ENCODE measurements at places on chromosomes 16 and 17. TPM values are rescaled to one million over a fixed set of nuclear protein-coding genes. Genes with fewer than 3 reads are reported as not detected.

DNA sequence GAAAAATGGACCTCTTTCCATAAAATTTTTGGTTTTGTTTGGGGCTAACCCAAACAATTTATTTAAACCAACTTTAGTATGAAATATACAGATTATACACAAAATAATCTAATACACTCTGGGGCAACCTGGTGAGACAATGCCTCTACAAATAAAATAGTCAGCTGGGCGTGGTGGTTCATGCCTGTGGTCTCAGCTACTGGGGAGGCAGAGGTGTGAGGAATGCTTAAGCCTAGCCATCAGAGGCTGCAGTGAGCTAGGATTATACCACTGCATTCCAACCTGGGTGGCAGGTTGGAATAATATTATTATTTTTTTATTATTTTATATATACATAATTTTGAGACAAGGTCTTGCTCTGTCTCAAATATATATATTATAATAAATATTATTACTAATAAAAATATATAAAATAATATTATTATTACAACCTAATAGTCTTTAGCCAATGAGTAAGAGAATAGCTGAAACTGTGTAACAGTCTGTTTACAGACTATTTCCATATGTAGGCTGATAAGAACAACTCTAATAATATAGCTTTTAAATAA lies 50.5 kb downstream of the GLG1 start:
- DNase-seq: no peak

DNA sequence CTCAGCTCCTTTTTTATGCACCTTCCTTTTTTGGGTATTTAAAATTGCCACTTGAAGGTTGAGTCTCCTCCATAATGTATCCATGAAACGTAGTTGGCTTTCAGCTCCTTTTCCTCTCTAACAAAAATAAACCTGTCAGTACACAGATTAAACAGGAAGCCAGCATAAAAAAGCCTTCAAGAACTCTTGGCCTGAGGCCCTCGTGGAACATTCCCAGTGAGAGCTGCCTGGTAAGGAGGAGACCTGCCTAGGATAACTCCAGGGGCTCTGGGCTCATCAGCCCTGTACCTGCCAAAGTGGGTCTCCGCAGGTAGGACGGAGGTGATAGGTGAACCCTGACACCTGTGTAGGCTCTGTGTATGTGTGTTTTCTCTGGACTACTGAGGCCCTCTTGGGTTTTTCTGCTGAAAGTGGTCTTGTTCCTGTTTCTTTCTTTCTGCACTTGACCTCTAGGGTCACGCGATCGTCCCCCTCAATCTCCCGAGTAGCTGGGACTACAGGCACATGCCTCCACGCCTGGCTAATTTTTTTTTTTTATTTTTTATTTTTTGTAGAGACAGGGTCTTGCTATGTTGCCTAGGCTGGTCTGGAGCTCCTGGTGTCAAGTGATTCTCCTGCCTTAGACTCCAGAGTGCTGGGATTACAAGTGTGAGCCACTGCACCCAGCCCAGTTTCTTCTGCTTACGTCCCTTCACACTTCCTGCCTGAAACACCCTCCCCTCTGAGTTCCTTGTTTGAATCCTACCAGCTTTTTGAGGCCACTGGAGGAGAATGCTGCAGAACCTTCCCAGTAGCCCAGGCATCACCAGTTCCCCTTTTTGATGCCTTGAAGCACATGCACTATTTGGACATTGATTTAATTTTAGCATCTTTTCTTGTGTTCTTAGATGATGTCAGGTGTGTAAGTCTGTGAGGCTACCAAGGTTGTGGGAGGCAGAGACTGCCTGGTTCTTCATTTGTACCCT lies 9.8 kb downstream of the PGS1 start:
- no peak for DNase-seq

DNA sequence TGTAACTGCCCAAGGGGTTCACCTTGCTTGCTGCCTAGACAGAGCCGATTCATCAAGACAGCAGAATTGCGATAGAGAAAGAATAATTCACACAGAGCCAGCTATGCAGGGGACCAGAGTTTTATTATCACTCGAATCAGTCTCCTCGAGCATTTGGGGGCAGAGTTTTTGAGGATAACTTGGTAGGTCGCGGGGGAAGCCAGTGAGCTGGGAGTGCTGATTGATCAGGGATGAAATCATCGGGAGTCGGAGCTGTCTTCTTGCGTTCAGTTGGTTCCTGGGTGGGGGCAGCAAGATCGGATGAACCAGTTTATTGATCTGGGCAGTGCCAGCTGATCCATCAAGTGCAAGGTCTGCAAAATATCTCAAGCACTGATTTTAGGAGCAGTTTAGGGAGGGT lies 9.1 kb downstream of the ITGAM start:
- DNase-seq: no peak

DNA sequence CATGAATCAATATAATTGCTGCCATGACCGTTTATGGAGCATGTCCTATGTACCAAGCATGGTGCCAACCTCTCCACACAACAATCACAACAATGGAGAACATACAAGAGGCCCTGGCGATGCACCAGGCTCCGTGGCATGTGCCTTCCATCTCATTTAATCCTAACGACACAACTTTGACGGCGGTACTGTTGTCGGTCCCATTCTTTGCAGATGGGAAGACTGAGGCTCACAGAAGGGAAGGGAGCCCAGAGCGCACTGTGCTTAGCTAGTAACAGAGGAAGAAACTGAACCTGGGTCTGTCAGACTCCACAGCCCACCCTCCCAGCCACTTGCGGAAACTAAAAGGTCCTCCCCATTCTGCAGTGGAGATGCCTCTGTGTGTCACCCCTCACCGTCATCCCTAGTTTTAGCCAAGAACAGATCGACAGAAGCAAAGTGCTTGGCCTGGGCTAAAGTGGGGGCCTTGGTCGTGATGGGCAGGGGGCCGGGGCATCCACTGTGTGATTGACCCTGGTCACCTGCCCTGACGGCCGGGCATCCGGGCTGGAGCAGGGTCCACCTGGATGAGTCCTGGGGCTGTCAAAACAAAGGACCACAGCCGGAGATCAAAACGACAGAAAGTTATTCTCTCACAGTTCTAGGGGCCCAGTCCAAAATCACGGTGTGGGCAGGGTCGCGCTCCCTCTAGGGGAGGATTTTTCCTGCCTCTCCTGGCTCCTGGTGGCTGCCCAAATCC lies 183.9 kb downstream of the C16orf95 start:
- no peak for DNase-seq

GRCh38 chr17:77353684-77354419 lies 213.1 kb downstream of the SEC14L1 start:
- no peak for DNase-seq

- no peak for DNase-seq
Measured at GRCh38 chr16:922051-922450, 48.7 kb downstream of the LMF1 start.

GRCh38 chr17:21129023-21129681 lies 2.4 kb downstream of the DHRS7B start:
- DNase-seq: peak; percentile 35

DNA sequence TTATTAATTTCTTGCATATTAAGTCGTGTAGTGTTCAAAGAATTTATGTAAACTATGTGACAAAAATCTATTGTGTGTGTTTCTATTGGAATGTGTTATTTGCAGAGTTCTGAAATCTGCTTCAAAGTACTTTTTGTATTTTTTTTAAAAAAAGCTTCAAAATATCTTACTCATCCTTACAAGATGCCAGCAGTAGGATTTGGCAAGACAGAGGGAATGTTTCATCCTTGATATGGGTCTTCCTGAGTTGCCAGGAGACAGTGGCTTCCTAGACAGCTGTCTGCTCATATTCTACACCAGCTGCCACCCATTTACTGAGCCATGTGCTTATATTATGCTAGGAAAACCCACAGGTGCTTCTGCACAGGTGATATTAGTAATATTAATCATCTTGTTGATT lies 36.4 kb downstream of the EFCAB5 start:
- no peak for DNase-seq

- DNase-seq: no peak
Measured at GRCh38 chr17:31564883-31565301, 173.4 kb downstream of the RAB11FIP4 start.

GRCh38 chr16:70493802-70494201 lies 29.6 kb downstream of the COG4 start:
- no peak for DNase-seq

DNA sequence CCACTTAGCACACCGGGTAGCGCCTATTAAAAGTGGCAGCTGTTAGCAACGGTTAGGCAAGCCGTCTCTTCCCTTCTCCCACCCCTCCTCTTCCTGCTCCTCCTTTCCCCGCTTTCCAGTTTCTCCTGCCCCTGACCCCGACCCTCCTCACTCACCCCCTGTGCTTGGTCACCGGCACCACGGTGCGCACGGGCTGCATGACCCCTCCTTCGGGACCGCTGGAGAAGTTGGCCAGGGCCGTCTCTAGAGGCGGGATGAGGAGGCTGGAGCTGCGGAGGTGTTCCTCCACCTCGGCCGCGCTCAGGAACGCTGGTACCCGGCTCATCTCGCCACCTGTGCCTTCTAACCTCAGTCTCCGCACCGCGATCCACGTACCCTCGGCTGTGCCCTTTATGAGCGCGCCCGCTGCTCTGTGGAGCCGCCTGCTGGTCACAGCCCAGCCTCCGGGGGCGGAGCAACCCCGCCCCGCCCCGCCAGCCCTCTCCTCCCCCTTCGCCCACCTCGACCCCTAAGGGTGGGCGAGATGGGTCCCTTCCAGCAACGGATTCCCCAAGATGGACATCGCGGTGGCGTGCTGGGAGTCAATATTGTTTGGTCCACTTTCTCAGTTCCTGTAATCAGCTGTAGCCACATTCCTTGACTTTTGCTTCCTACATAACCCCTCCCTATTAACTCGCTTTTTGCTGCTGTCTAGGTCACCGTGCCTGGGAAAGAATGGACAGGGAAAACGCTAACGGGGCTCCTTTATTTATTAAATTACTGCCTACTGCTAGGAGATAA lies at the start of gene CRYM:
TSS of gene CRYM (minus strand) at position 364 of the 780 bp plus-strand sequence. CDS start at position 325, 39 bp downstream.
- DNase-seq: peak; percentile 54

DNA sequence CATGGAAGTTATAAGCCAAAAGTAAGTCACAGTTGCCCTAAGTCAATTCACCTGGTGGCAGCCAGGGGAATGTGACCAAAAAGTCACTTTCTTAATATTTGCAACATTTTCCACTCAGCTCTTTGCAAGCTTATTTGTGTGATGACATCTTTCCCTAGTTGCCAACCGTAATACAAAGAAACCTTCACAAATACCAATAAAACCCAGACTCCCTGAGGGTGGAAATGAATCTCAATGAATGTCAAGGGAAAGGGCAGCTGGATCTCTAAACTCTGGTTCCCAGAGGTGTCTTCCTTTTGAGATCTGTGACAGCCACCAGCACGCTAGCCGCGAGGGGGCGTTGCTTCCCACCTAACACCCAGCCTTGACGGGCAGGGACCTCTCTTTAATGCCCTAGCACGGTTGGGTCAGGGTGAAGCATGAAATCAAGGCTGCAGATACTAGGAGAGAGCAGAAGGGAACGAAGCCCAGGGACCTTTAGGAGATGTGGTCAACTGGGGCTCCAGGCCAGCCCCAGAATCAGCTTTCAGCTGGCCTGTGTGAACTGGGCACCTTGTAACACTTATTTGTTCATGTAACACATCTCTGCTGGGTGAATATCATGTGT lies 82.2 kb downstream of the CMC2 start:
- DNase-seq: peak; percentile 49

DNA sequence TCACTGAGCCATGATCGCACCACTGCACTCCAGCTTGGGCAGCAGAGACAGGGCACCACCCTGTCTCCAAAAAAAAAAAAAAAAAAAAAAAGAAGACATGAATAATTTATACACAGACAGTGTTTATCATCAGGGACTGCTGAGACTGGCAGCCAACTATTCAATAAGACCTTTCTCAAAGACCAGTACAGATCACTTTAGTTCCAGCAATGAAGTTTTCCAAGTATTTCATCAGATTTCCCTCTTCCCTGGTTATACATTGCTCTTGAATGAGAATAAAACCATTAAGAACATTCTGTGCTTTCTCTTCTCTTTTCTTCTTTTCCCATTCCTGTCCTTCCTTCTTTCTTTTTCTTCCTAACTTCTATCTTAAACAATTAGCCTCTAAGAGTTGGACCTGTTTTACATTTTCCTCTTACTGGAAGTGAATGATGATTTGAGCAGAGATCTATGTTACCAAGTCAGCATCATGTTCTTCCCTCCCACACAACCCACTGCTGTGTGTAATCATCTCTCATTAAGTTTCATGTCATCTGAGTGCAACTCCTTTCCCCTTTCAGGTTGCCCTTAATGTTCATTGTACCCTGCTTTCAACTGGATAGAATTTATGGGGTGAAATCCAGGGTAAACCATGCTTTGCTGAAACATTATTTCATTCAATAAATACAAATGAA lies 35.9 kb upstream of the SMIM36 start:
- DNase-seq: no peak

- no peak for DNase-seq
Measured at GRCh38 chr16:85286066-85286831, 174.0 kb upstream of the CIBAR2 start.

GRCh38 chr16:49524216-49524946 lies 150.8 kb downstream of the C16orf78 start:
- no peak for DNase-seq

GRCh38 chr17:73323409-73324159 lies 11.8 kb upstream of the CDC42EP4 start:
- no peak for DNase-seq

- DNase-seq: no peak
Measured at GRCh38 chr16:50038286-50038685, 13.3 kb downstream of the CNEP1R1 start.

DNA sequence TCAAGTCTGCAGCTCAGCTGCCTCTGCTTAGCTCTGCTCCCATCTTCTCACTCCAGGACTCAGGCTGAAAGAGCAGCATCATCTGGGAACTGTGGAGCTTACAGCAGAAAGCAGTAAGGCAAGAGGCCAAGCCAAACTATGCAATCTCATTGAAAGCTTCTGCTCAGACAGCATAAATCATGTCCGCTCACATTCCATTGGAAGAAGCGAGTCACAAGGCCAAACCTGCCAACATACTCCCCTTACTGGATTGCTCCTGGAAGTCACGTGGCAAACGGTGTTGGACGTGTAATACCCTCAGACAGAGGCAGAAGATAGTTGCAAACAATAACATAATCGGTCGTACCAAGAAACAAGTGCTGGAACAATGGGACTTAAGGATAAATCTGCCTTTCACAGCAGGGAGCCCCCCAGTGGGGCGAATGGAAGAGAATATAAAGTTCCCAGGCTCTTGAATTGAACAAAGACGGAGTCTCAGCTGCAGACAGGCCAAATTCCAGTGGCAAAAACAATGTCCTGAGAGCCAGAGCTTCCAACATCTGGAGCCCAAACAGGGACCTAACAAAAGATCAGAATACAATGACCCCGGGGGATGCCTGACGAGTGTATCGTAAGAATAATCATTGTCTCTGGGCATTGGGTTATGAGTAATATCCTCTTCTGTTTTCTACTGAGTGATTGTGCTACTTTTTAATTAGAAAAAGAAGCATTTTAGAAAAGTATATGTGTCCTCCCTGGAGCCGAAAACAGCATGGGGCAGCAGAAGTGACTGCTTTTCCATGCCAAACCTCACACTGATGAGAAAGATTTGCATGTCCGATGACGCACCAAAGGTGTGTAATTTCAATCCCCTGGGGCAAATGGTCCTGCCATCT lies 68.4 kb downstream of the CMC2 start:
- DNase-seq: peak; percentile 55

PARD6A gene
- 7.1 TPM for total RNA-seq

PRR11 gene
- total RNA-seq: 89.9 TPM

CPHXL2 gene
- not detected for total RNA-seq

MYH13 gene
- total RNA-seq: not detected

DPEP3 gene
- not detected for total RNA-seq

GRAP gene
- not detected for total RNA-seq

CACNA1H gene
- total RNA-seq: 6.5 TPM

SPAG5 gene
- 113 TPM for total RNA-seq

Data from Caco-2 (cell line).